Kidney (tissue), 22 donors: ENCODE measurements at places on chromosomes 6 and 20. TPM values are rescaled to one million over a fixed set of nuclear protein-coding genes. Genes with fewer than 3 reads are reported as not detected.

CYP39A1 gene
- polyA plus RNA-seq: 8.7 TPM

FERMT1 gene
- polyA plus RNA-seq: 2.2 TPM

MEI4 gene
- polyA plus RNA-seq: 2.3 TPM

DNA sequence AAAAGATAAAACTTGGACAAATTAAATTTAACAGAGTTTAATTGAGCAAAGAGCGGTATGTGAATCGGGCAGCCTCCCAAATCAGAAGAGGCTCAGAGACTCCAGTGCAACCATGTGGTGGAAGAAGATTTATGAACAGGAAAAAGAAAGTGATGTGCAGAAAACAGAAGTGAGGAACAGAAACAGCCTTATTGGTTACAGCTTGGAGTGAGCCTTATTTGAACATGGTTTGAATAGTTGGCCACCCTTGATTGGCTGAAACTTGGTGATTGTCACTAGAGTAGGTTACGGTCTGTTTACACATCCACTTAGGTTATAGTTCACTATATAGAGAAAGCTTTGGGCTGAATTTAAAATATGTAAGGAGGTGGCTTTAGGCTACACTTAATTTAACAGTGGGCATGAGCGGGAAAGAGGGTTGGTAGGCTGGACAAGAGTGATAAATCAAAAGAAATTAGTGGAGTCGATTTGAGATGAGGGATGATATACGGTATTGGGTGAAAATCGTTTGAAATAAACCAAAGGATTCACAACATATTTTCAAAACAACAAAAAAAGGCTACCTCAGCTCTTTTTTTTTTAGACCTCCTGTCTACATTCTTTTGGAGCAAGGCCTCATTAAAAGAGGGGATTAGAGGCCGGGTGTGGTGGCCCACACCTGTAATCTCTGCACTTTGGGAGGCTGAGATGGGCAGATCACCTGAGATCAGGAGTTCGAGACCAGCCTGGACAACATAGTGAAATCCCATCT, 84.3 kb upstream of the PREP start:
- no peak for DNase-seq

- no peak for DNase-seq
Observed at GRCh38 chr6:133428295-133428694, 187.1 kb downstream of the EYA4 start.

GRCh38 chr6:41375598-41376151, 40.3 kb downstream of the NCR2 start:
- DNase-seq: peak; percentile 52

DNA sequence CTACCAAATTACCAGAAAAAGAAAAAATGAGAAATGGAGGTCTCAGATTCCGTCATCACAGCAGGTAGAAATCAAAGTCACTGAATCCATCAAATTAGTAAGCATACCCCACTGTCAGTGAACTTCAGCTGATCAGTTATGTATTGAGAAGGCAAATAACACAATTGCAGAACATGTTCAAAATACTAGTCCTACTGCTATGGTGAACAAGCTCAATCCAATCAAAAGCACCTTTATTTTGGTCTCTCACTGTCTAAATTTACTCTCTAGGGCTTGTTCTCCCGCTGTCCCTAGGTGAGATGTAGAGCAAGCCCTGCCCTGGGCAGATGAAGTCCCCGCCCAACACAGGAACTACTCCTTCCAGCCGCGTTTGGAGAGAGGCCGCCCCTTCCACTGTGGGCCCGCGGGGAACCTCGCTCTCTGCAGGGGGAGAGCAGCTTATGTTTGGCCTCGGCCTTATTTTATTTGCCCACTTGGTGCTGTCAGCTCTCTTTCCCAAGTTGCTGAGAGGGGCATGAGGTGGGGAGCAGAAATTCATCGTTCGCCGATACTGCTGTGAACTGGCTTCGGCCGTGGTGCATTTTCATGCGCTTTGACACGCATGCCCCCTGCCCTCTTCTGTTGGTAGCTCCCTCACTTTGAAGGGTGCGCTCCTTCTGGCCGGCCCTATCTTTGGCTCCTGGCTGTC, 14.3 kb upstream of the MAP1LC3A start:
- DNase-seq: no peak

DNA sequence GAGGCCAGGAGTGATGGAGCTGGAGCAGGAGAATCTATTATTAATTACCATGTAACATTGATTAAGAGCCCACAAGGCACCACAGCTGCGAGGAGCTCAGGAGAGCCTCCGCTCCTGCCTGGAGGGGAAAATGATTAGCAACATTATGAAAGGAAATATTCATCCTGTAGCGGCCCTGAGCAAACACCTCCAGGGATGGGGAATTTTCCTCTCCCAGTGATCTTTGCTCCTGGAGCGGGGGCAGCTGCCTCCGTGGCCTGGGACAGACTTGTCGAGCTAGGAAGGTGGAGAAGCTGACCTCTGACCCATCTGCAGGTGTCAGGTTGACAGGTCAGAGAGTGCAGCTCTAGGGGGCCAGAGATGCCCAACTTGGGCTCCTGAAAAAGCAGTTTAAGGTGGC, 40.1 kb upstream of the SIRPA start:
- DNase-seq: no peak
